T-helper 17 cell (primary cell): ENCODE measurements at places on chromosomes 11 and 22. TPM values are rescaled to one million over a fixed set of nuclear protein-coding genes. Genes with fewer than 3 reads are reported as not detected.
A peak's percentile ranks its signal among the peaks of the same experiment; 100 is the strongest.

DNA sequence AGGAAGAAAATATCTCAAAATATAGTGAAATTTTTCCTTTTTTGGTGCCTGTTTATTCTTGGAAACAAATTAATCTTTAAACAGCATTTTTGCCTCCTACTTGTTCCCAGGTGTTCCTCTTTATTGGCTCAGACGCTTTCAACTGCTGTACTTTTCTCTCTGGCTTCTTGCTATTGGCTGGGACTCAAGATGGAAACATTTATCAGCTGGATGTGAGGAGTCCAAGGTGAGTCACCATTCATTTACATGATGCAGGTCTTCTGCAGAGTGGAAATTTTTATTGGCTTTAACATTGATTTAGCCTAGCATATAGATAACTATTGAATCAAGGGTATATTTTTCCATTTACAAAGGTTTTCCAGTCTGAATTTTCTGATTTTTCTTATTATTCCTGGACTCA lies 34.4 kb upstream of the DNAJB13 start:
- H3K27me3 ChIP-seq, result no peaks in the 10 kb centered on the region
- no peak for DNase-seq
- no peak overlapping the region for H3K4me3 ChIP-seq
- no peak overlapping the region for H3K27ac ChIP-seq

GRCh38 chr22:38729946-38730345 lies 24.2 kb downstream of the GTPBP1 start:
- H3K4me3 ChIP-seq, result peak overlapping the region; percentile 69
- H3K27me3 ChIP-seq, result no peaks in the 10 kb centered on the region
- no peak overlapping the region for H3K27ac ChIP-seq
- no peak for DNase-seq

DNA sequence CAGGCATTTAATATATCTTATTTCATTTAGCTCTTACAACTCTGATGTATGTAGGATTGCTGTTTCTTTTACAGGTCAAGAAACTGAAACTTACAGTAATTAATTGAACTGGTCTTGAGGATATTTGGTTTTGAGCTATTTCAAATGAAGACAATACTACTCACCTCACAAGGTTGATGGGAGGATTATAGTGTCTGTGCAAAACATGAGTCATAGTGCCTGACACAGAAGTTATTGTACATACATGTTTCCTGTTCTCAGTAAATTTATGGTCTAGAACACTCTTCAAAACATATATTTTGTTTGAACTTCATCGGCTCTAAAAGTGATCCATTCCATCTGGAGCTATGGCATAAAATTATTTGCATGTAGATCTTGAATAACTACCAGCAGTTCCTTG lies 61.9 kb downstream of the CECR2 start:
- H3K4me1 ChIP-seq, result peaks cover 3% of the 10 kb centered on the region
- no peak overlapping the region for H3K27ac ChIP-seq
- no peak overlapping the region for H3K4me3 ChIP-seq
- H3K27me3 ChIP-seq, result peaks cover 40% of the 10 kb centered on the region
- H3K36me3 ChIP-seq, result peaks cover 2% of the 10 kb centered on the region

- H3K27me3 ChIP-seq, result peaks cover 10% of the 10 kb centered on the region
- peak overlapping the region; percentile 90 for H3K4me3 ChIP-seq
- peaks cover 24% of the 10 kb centered on the region for H3K4me1 ChIP-seq
- DNase-seq, result no peak
Measured at GRCh38 chr11:33701302-33702230, 940 bp upstream of the C11orf91 start.

GRCh38 chr11:19398772-19399527 lies 158.2 kb upstream of the E2F8 start:
- no peak overlapping the region for H3K27ac ChIP-seq
- H3K27me3 ChIP-seq, result peaks cover 20% of the 10 kb centered on the region
- no peak for DNase-seq
- H3K4me1 ChIP-seq, result peaks cover 2% of the 10 kb centered on the region
- no peak overlapping the region for H3K4me3 ChIP-seq
- peaks cover 2% of the 10 kb centered on the region for H3K36me3 ChIP-seq

GRCh38 chr11:31641477-31642062 lies 132.0 kb downstream of the ELP4 start:
- H3K4me1 ChIP-seq, result no peaks in the 10 kb centered on the region
- H3K36me3 ChIP-seq, result no peaks in the 10 kb centered on the region
- no peak overlapping the region for H3K27ac ChIP-seq
- H3K27me3 ChIP-seq, result no peaks in the 10 kb centered on the region

DNA sequence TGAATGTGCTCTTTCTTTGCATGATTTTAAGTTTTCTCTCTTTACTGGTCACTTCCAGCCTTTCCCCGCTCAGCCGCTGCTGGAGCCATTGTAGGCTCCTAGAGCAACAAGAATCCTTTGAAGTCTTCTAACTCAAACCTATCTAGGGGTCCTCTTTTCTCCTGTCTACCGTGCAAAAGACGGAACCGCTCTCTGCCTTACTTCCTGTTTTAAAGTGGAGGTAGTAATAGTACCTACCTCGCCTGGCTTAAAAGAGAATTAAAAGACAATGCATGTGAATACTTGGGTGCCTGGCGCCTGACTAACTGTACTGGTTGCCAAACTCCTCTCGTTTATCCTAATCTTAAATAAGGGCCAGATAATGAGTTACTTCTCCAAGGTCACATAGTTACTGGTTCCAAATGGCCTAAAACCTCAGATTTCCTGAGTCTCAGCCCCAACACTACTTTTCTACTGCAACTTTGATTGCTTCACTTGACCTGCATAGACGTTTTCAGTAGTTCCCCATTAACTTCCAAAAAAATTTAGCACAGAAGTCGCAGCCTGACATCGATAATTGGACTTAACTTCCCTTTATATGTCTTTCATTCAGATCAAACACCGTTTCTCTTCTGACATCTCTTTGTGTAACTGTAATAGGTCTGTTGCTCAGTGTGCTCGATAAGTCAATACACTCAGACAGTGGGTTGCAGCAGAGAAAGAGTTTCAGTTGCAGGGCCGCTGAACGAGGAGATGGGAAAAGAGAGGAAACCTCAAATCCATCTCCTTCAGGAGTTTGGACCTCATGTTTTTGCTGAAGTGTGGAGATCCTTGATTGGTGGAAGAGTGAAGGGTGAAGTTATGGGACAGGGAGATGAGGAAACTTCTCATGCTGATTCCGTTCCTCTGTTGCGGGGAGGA lies 891 bp downstream of the SAMM50 start:
- DNase-seq, result no peak
- peaks cover 12% of the 10 kb centered on the region for H3K27me3 ChIP-seq
- H3K27ac ChIP-seq, result peak overlapping the region; percentile 93
- H3K36me3 ChIP-seq, result no peaks in the 10 kb centered on the region
- H3K4me1 ChIP-seq, result peaks cover 35% of the 10 kb centered on the region
- H3K4me3 ChIP-seq, result peak overlapping the region; percentile 96

DNA sequence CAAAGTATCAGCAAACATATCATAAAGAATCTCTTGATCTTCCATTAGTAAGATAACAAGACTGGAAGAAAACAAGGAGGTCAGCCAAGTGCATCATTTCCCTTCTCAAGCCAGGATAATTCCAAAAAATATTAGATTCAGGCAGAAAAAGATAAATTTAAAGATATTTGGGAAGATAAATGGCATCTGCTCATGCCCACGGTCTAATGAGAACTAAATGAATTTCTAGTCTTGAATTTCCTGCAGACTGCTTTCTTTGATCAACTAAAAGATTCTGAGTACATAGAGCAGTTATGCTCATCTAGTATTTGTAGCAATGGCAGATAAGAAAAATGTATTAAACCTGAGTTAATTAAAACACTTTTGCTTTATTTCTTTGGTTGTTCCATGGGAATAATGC lies 31.1 kb downstream of the DDI1 start:
- H3K36me3 ChIP-seq, result no peaks in the 10 kb centered on the region
- H3K4me3 ChIP-seq, result no peak overlapping the region
- H3K4me1 ChIP-seq, result no peaks in the 10 kb centered on the region
- no peaks in the 10 kb centered on the region for H3K27me3 ChIP-seq
- no peak for DNase-seq

- DNase-seq, result no peak
- H3K27me3 ChIP-seq, result no peaks in the 10 kb centered on the region
- no peak overlapping the region for H3K4me3 ChIP-seq
- H3K4me1 ChIP-seq, result peaks cover 18% of the 10 kb centered on the region
Measured at GRCh38 chr11:44944181-44944852, 6.4 kb downstream of the TP53I11 start.

DNA sequence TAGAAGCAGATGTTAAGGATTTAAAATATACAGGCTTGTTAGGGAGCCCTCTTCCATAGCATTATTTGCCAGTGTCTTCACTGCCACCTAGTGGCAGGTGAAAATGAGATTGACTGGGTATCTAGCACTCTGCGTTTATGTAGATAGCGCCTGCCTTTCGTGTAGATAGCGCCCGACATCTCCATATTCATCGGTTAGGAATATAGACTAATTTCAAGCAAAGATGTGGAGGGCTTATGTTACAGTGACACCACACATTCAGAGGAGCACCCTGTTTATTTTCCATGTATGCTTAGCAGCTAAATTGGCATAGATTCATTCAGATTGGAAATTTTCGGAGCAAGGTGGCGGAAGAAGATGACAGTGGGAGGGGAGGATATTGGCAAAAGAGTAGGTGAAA lies 72.0 kb downstream of the SLC5A12 start:
- no peaks in the 10 kb centered on the region for H3K4me1 ChIP-seq
- no peaks in the 10 kb centered on the region for H3K27me3 ChIP-seq
- H3K27ac ChIP-seq, result no peak overlapping the region
- no peak overlapping the region for H3K4me3 ChIP-seq
- H3K36me3 ChIP-seq, result no peaks in the 10 kb centered on the region

DNA sequence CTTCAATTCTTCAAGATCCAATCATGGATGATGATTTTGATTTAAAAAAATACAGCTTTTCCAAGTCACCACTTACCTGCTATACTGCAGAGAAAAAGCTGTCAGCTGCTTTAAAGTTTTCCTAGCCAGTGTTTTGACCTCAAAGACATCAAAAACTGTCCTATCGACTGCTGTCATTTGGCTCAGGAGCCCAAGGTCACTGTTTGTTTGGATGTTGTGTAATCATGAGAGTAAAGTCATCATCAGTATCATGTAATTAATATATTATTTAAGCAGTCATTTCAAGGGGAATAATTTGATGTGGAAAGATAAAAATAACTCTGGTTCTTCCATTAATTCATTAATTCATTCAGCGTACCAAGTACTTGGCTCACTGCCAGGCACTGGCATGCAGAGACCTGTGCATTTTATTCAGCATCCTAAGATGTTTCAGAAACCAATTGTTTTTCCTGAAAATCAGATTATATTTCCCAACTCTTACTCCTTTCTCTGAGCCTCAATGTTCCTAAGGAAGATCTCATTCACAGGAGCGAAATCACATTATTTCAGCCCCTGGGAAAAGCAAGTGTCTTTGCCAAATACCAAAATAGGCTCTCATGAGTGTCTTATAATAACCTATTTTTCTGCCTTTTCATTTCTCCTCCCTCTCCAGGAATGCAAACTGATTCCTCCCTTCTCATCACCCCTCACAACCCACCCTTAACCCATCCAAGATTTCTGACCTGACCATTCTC lies 59.9 kb downstream of the SLC1A2 start:
- no peak overlapping the region for H3K27ac ChIP-seq
- H3K36me3 ChIP-seq, result no peaks in the 10 kb centered on the region
- peaks cover 19% of the 10 kb centered on the region for H3K27me3 ChIP-seq
- DNase-seq, result no peak

- peak overlapping the region; percentile 94 for H3K4me3 ChIP-seq
- H3K4me1 ChIP-seq, result peaks cover 63% of the 10 kb centered on the region
- DNase-seq, result peak; percentile 36
- H3K27me3 ChIP-seq, result no peaks in the 10 kb centered on the region
- peaks cover 4% of the 10 kb centered on the region for H3K36me3 ChIP-seq
- H3K27ac ChIP-seq, result peak overlapping the region; percentile 96
Measured at GRCh38 chr11:6402561-6402981, 12.3 kb downstream of the SMPD1 start.

DNA sequence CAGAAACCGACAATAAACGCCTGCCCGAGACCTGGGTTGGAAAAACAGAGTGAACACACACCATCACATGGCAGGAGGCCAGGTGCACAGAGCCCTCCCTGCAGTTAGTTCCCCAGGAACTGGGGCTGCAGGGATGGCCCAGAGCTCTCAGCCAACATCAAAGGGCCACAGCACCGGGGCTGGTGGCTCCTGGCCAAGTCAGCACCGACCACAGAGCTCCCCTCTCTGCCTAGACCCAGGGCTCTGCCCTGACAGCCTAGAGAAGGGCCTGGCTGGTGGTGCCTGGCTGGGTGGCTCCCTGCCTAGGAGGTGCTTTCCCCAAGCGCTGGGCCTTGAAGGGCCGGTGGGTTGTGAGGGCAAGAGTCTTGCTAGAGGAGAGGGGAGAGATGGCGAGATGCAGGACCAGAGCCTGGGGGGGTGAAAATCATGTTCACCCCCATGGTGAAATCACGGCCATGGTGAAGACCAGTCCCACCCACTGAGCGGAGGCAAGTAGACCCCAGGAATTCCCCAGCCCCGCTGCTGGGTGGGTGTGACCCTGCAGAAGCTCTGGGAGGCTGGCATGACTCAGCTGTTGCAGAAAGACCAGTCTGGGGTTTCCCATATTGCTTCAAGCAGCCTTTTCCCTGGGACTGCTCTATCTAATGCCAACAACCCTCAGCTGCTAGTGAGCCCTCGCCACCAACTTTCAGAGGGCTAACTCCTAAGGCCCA lies 7.2 kb upstream of the BID start:
- H3K4me3 ChIP-seq, result peak overlapping the region; percentile 71
- H3K36me3 ChIP-seq, result no peaks in the 10 kb centered on the region
- peaks cover 34% of the 10 kb centered on the region for H3K4me1 ChIP-seq

DNA sequence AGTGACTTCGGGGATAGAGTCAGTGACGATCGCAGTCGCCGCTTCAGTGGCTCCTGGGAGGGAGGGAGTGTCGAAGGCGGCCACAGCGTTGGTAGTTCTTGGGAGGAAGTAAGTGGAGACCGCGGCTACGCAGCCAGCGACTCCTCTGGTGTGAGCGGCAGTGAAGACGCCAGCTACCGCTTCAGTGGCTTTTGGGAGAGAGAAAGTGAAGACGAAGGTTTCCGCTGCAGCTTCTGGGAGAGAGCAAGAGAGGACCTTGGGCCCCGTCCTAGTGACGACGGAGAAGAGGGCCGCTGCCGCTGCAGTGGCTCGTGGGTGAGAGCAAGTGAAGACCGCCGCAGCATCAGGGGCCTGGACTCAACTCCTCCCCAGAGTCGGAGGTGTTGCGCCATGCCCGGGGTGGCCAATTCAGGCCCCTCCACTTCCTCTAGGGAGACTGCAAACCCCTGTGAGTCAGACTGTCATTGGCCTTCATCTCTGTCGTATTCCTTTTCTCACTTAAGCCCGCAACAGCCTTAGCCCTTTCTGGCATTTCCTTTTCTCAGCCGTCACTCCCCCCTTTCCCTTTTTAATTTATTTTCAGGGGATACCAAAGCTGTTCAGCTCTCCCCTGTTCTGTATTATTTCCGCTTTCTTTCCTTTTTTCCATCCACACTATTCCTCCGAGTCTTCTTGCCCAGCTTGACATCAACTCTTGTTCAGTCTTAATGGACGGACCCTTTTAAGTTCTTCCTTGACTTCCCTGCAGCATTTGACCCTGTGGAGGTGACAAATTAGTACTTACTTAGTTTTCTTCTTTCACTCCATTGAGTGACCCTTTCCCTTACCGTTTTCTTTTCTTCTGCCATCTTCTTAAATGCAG lies 1.0 kb downstream of the ANKRD42 start:
- peak overlapping the region; percentile 99 for H3K4me3 ChIP-seq
- H3K27me3 ChIP-seq, result no peaks in the 10 kb centered on the region
- peaks cover 9% of the 10 kb centered on the region for H3K36me3 ChIP-seq
- DNase-seq, result peak; percentile 36
- peak overlapping the region; percentile 100 for H3K27ac ChIP-seq
- H3K4me1 ChIP-seq, result peaks cover 53% of the 10 kb centered on the region

P4HA3 gene
- total RNA-seq, result not detected

PIWIL4 gene
- 1.6 TPM for total RNA-seq

CCDC73 gene
- total RNA-seq, result not detected

MMP12 gene
- total RNA-seq, result not detected

TYR gene
- not detected for total RNA-seq

RPL3 gene
- 3,260 TPM for total RNA-seq
